ENCODE measurements at places on chromosomes 7 and 10.

- DNase-seq, result no peak
Measured at GRCh38 chr7:54712820-54713219, 46.2 kb downstream of the SEC61G start.

GRCh38 chr10:87545783-87546182, 41.1 kb downstream of the MINPP1 start:
- DNase-seq, result no peak

DNA sequence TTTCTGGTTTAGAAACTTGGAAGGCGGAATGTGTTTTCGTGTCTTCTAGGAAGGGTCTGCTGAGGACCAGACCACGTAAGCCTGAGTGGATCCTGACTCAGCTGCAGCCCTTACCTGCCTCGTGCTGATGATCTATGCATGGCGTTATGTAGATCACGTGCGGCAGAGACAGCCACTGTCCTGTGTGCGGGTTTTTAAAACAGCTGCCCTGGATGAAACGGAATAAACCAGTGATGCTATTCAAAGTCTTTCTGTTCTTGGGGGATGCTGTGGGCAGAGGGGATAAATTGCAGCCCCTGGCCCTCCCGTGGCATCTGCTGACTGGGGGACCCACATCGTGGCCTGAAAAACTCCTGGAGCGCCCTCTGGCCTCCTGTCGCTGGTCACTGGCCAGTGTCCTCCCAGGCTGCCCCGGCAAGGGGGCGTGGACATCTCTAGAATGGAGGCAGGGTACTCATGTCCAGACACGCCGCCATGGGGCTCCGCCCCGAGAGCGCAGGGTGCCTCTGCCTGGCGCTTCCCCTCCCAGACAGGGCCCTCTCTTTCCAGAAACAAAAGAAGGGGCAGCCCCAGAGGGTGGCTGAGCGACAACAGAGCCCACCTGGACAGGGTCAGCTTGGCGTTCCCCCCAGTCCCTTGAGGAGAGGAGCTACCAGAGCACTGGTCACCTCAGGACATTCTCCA, 13.2 kb downstream of the ALKBH4 start:
- no peak for DNase-seq

DNA sequence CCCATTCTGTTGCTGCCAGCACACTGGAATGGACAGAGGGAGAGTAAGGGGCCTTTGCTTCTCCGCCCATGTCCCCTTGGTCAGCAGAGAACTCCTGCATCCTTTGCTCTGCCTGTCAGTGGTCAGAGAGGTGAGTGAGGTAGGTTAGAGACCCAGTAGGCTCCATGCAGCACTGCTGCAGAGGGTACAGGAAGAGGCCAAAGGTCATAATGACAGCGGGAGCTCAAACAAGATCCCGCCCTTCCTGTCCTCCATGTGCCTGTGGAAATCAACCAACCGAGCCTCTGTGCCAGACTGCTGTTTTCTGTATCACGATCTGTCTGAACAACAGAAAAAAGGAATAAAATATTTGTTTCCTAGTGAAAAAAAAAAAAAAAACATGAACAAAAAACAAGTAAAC, 81.4 kb downstream of the ZNF33B start:
- DNase-seq, result no peak

GRCh38 chr10:1197384-1197783, 141.2 kb downstream of the WDR37 start:
- no peak for DNase-seq

- DNase-seq, result no peak
Measured at GRCh38 chr10:17106991-17107390, 22.6 kb downstream of the CUBN start.

DNA sequence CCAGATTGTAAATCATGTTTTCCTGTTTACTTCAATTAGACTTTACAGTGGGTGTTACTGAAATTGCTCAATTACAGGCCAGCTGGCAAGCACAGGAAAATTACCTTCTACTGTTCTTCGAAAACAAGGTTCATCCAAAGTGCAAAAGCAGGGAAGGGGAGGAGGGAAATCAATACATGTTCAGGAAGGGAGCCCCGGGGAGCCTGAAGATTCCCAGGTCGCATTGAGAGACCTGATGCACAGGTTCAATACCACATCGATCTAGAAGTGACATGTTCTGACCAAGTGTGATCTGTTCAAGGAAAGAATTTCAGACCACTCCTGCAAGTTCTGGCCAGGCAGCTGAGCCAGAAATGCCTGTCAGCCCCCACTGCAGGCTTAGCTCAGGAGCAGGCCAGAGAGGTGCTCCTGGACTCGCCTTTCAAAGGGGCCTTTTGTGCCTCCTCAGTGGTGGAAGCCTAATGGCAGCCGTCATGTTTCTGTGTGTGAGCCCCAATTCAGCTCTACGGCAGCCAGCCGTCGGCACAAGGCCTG, 35.9 kb downstream of the FAM53B start:
- no peak for DNase-seq

DNA sequence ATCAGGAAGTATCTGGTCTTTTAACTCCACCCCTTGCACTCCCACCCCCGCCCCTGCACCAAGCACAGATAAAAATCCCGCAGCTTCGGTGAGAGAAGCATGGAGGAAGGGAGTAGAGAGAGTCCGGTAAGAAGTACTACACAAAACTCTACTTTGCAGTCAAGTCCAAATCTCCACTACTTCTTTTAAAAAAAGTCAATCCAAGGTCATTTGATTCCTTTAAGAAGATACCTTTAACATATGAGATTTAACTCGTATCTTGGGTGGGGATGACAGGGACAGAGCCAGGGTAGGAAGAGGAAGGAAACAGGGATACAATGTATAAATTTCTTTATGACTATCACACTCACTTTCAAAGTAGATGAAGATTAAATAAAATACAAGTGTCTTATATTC, 132.1 kb downstream of the NRBF2 start:
- DNase-seq, result no peak

- DNase-seq, result no peak
Measured at GRCh38 chr10:119316729-119317097, 109.3 kb downstream of the GRK5 start.

DNA sequence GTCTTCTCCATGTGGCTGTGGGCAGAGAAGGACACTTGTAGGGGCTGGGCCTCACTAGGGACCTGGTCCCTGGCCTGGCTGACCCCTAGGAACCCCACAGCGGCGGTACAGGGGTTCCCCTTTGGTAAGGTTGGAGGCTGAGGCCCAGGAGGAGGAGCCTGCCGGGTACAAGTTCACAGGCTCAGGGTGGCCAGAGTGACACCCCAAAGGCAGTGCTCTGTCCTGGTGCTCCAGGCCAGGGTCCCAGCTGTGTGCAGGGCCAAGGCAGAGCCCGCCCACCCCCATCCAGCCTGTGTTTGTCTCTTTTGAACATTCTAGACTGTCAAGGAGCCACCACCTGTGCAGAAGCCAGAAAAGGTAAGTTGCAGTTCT, 23.3 kb downstream of the ANTXRL start:
- DNase-seq, result no peak

DNA sequence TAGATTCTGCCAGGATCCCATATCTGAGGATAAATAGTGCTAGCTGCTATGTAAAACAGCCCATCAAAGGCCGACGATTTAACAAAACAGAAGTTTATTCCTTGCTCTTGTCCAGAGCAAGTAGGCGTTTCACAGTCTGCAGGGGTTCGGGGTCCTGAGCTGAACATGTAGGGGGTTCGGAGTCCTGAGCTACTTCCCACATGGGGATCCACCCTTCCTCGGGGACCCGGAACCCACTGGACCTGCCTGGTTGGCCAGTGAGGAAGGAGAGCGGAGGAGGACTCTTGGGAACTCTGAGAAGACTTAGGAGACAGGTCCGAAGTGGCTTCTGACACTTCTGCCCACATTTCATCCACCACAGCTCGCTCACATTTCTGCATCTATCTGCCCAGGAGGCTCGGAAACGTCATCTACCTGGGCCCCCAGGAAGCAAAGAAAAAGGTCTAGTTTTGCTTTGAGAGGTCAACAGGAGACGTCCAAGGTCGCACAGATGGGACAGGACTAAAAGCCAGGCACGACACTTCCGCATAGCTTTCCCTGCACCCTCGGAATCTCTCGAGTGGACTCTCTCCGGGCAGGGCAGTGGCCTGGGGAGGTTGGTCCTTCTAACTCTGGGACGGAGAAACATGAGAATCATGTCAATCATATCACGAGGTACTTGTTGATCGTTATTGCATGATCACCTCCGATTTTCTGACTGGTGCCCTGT, 86.4 kb downstream of the MICALL2 start:
- DNase-seq, result no peak

- DNase-seq, result no peak
Measured at GRCh38 chr10:18681971-18682411, 22.8 kb downstream of the ARL5B start.

DNA sequence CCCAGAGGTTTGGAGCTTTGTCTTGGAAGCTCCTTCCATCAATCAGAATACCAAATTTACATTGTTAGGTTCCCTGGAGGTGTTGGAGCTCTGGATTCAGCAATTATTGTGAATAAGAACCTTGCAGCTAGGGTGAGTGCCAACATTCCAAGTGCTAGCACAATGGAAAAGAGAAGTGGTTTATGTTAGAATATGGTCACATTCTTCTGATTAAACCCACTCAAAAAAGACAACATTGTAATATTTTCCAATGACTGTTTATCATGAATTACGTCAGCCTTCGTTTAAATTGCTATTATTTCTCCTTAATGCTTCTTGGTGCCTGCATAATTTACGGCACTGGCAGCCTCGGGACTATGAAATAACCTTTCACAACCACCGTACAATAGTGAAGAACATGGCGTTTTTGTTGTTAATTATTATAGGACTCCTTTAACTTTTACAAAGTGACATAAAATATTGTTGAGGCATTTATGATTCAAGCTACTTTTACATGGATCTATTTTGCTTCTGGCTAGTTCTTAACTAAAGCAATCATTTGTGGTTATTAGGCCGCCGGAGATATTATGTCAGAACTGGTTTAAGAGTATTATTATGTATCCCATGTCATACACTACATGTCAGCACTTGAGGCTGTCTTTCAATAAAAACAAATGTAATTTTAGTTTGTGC, 117.7 kb downstream of the ARID5B start:
- no peak for DNase-seq

DNA sequence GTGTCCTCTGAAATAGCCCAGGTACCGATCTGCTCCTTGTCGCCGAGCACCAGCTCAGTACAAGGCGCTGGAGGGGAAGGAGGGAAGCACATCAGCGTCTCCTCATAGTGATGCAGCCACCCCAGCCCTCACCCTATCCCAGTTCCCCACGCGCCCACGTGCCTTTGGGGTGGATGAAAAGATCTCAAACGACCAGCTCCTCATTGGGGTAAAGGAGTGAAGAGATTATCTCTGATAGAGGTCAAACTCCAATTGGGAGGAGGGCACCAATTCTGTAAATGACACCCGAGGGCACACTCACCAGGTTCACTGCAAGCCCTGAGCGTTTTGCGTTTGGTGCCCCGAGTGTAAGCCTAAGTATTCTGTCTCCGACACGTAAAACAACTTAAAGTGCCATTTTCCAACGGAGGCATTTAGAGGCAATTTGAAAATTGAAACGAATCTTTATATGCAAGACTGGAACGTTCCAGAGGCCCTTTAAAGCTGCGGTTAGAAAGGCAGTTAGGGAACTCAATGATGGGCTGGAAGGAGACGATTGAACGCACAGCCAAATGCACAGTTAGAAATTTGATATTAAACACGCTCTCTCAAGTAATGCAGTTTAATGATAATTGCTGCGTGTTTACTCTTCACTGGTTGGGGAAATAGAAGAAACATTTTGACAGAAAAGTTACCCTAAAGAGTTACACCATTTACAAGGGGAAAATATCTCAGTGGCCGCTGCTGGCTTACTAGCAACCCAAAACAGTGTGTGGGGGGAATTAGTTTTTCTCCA, 8.9 kb upstream of the EMX2 start:
- DNase-seq, result no peak

DNA sequence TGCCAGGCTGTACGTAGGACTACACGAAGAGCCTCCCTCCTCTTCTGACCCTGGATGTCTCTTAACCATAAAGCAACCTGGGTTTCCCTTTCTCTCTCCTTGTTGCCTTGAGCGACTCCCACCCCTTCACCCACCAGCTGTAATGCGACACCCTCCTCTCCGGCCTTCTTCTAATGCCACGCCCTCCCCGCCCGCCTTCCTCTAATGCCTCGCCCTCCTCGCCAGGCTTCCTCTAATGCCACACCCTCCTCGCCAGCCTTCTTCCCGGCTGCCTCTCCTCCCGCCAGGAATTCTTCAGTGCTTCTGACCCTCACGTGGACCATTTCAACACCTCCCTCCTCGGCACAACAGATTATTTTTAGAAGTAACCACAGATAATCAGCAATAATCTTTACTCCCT, 348.5 kb upstream of the SHH start:
- no peak for DNase-seq

DNA sequence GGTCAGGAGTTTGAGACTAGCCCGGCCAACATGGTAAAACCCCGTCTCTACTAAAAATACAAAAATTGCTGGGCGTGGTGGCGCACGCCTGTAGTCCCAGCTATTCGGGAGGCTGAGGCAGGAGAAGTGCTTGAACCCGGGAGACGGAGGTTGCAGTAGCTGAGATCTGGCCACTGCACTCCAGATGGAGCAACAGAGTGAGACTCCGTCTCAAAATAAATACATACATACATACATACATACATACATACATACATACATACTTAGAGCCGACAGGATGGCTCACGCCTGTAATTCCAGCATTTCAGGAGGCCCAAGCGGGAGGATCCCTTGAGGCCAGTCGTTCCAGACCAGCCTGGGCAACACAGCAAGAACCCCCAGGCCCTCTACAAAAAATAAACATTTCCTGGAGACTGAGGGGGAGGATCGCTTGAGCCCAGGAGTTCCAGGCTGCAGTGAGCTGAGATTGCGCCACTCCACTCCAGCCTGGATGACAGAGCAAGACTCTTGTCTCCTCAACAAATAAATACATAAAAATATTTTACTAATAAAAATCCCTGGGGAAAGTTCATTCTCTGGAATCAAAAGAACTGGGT, 90.9 kb upstream of the TNRC18 start:
- DNase-seq, result no peak

DNA sequence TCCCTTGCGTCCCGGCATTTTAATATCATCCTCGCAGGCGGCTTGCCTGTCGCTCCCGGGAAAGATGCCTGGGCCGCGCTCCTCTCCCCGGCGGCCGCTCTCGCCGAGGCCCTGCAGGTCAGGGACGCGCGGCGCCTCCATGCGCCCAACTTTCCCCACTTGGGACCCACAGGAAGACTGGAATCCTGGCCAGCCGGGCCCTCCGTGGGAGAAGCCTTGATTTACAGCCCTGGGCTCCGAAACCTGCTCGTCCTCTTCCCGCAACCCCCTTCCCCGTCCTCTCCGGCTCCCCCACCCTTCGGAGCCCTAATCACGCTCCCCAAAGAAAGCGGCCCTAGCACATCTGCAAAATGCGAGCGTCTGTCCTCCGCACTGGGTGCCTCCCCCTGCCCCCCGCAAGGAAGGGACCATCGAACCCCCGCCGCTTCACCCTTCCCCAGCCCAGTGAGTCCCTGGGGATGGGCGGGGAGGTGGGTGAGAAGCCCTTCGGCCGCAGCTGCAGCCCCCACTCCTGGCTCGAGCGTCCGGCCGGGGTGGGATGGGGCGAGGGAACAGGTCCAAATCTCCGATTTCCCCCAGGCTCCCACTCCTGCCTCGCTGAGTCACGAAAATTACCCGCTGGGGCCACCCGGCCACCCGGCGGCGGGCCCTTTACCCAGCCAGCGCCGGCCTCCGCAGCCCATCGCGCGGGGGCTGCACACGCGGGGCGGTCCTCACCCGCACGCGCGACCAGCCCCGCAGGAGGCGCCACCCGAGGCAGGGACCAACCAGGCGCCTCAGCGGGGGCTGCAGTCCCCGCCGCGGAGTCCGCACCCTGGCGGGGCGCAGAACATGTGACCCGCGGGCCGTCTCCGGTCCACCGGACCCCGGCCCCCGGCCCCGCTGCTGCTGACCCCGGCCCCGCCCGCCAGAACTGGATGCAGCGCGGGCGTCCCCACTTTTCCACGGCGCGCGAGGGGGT, 695 bp downstream of the HSPA12A start:
- DNase-seq, result no peak

GRCh38 chr7:142357953-142358520, 100.2 kb upstream of the PRSS58 start:
- no peak for DNase-seq

Measured in activated naive CD8-positive, alpha-beta T cell treated with anti-CD3 and anti-CD28 coated beads, Interleukin-2, amount 50 U/mL, for 16 hours (primary cell).